Heart right ventricle (tissue), 16 donors: ENCODE measurements at places on chromosomes 11 and 22. TPM values are rescaled to one million over a fixed set of nuclear protein-coding genes. Genes with fewer than 3 reads are reported as not detected.

Gene OR5AS1
- not detected for total RNA-seq

- H3K4me1 ChIP-seq = no peaks in the 10 kb centered on the region
- no peaks in the 10 kb centered on the region for H3K27me3 ChIP-seq
- H3K27ac ChIP-seq = no peak overlapping the region
- DNase-seq = no peak
- H3K36me3 ChIP-seq = no peaks in the 10 kb centered on the region
These were observed 873.8 kb downstream of the BRD1 start for GRCh38 chr22:48953830-48954229.

DNA sequence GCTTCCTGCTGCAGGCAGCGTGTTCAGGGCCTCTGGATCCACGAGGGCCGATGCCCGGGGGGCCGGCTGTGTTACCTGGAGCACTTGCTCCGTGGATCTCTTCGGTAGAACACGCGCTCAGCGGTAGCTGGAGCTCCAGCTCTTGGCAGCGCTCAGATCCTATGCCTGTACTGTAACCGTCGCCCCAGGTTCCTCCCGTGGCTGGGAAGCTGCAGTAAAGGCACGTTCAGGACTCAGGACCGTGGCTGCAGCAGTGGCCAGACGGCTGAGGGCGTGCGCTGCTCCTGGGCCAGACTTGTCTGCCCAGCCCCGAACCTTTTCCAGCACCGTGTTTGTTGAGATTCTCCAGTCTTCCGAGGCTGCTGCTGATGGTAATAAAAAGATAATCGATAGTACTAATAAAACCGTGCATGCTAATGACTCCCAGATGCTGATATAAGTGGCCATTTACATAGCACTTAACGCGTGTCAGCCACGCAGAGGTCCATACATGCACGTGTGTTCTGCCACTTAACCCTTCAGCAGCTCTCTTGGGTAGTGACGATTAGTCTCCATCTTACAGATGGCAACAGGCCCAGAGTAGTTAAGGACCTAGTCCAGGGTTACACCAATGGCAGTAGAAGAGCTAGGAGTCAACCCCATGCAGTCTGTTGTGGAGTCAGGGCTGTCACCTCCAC lies 1.4 kb downstream of the MOV10L1 start:
- H3K4me1 ChIP-seq = no peaks in the 10 kb centered on the region
- no peak overlapping the region for H3K4me3 ChIP-seq
- no peaks in the 10 kb centered on the region for H3K36me3 ChIP-seq
- DNase-seq = no peak

- H3K27me3 ChIP-seq = no peaks in the 10 kb centered on the region
- H3K36me3 ChIP-seq = peaks cover 29% of the 10 kb centered on the region
- H3K4me3 ChIP-seq = no peak overlapping the region
- DNase-seq = no peak
- H3K27ac ChIP-seq = no peak overlapping the region
These were observed 234.3 kb downstream of the TBC1D22A start for GRCh38 chr22:46996595-46997310.
